ENCODE measurements at places on chromosomes 4 and X.

DNA sequence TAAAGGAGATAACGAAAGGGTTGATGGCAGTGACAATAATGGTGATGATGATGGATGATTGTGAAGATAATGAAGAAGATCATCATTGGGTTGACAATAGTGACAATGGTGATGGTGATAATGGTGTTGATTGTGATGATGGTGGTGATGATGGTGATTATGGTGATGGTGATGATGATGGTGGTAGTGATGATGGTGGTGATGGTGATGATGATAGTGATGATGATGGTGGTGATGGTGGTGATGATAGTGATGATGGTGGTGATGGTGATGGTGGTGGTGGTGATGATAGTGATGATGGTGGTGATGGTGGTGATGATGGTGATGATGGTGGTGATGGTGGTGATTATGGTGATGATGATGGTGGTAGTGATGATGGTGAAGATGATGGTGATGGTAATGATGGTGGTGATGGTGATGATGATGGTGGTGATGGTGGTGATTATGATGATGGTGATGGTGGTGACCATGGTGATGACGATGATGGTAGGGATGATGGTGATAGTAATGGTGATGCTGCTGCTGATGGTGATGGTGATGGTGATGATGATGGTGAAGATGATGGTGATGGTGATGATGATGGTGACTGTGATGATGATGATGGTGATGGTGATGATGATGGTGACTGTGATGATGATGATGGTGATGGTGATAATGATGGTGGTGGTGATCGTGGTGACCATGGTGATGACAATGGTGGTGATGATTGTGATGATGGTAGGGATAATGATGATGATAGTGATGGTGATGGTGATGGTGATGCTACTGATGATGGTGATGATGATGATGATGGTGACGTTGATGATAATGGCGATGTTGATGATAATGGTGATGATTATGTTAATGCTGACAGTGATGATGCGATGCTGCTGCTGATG lies 61.6 kb upstream of the NKX1-1 start:
- no peak for DNase-seq

- DNase-seq = no peak
These were observed 8.5 kb upstream of the NEIL3 start for GRCh38 chr4:177301126-177301639.

DNA sequence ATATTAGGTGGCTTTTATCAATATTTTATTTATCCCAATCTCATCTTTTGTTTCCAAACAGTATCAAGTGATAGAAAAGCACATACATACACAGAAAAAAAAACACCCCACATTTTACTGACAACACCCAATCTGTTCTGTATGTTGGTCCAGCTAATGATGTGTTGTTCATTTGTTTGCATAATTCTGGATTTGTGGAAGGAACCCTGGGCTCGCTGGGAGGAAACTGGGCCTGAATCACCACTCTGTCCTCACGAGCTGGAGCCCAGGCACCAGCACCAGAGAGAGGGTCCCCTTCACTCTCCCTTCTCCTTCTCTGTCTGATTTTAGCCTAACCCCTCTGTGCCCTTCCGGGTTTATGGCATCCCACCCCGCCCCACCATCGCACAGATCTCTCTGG lies 79.8 kb downstream of the PSAPL1 start:
- no peak for DNase-seq

GRCh38 chr4:37865450-37865849 lies 25.4 kb upstream of the TBC1D1 start:
- no peak for DNase-seq

DNA sequence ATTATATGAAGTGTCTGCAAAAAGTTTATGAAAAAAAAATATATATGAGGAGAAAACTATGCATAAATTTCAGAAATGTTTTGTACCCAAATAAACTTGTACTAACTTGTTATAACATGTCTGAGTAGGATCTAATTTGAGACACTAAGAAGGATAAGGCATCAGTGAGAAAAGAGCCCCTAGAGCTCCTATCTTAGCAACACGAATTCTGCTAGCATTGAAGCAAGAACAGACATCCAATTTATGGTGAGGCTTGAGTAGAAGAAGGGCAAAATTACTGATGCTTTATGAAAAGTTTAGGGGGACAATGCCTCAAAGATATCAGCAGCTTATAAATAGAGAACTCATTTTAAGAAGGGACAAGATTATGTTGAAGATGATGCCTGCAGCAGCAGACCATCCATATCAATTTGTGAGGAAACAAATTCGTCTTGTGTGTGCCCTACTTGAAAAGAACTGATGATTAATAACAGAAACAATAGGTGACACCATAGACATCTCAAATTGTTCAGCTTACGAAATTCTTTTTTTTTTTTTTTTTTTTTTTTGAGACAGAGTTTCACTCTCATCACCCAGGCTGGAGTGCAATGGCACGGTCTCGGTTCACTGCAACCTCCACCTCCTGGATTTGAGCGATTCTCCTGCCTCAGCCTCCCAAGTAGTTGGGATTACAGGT lies 35.7 kb upstream of the ADAM29 start:
- DNase-seq = no peak

DNA sequence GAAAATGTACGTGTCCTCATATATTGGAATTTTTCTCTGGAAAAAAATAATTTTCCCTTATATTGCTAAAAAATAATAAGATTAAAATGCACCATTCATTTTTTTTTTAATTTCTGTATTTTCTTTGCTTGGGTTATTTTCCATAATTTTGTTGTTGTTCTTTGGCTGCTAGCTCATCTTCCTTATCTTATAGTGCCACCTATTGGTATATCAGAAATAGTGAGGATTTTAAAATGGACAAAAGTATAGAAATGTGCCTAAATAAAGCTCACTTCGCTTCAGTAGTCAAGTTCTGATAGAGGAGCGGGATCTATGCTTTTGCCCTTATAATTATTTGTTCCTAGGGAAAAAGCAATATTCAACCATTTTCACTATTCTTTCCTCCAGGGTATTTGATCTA lies 134.8 kb downstream of the NAP1L3 start:
- no peak for DNase-seq
